NCI-H1092 treated with DMSO at 0.1 percent for 48 hours (cell line): ENCODE measurements at places on chromosomes 6 and 20.
A peak's percentile ranks its signal among the peaks of the same experiment; 100 is the strongest.

DNA sequence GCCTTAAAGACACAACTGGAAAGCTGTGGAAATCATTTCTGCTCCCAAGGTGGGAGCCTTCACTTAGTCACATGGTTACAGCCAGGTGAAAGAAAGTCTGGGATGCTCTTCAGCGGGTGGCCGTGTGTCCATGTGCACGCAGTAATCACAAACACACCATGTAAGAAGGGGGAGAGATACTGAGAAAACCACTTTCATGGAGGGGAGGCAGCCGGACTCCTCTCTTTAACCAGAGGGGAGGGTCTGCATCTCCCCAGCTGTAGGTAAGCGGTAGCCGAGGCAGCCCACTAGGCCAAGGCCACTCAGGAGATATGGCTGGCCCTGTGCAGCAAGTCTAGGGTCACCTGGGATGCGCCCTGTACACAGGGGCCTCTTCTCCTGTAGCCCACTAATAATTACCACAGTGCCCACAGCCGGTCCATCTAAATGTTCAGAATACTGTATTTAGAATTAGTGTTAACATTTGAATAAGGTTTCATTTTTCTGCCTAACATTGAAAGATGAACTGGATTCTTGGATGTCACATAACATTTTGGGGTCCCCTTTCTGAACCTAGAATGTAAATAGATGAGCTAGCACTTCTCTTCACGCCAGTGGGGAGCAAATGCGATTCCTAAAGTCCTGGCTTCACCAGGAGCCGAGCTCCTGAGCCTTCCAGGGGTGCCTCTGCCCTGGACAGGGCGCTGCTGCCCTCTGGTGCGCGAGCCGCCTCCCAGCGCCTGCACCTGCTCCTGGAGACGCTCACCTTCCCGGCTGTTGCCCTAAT, 15.9 kb downstream of the GPR31 start:
- DNase-seq = peak; percentile 69

DNA sequence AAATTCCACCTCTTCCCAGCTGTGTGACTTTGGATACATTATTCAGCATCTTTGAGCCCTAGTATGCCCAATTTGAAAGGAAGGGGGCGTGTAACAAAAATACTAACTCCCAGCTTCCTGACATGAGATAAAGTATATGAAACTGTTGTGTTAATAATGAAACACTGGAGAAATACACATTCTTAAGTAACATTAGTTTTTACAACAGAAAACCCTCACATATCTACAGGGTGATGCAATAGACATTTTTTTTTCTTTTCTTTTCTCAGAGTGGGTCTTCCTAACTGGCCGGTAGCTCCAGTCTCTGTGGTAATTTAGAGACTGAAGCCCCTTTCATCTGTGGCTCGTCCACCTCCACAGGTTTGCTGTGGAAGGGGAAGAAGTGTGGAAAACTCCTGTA, 79.5 kb downstream of the CD83 start:
- DNase-seq = no peak

DNA sequence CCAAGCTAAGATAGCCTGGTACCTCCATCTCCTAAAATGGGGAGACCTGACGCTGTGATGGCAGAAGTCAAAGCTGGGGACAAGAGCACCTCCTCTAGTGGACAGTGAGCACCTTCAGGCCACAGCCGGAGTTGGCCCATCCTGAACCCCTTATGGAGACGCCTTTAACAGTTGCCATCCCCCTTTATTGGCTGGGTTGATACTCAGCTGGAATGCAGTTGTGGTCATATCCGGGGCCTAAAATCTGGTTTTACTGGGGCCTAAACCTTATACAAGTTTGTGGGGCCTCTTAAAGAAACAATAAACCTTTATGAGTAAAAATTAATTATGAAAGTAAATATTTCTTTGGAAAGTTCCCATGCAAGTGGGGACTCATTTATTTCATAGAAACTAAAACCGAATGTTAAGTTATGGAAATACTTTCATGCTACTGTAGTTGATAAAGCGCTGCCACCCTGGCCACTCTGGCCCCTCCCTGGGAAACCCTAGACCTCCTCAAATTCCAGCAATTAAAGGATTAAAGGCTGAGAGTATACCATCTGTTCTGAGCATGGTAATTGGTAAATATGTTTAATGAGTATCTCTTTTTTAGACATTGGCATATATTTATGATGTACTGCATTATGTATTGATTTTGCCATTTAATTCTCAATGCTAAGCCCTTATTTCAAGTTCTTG, 95.1 kb upstream of the SASH1 start:
- DNase-seq = no peak

DNA sequence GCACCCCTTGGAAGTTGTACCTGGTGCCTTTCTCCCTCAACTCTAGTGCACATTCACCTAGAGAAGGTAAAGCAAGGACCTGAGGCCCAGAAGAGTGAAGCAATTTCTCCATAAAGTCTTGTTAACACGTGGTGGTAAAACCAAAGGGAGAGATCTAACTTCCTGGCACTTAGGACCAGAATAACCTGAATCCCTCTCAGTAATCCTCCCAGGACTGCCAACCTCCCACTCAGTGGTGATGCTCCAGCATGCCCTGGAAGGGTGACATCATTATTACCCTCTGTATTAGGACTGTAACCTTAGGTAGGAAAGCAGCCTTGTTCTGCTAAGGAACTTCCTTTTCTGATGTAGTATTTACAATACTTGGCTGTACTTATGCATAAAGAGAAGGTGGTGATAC, 330.6 kb upstream of the MARCKS start:
- no peak for DNase-seq

GRCh38 chr6:36195471-36196112, 952 bp upstream of the BRPF3 start:
- no peak for DNase-seq

DNA sequence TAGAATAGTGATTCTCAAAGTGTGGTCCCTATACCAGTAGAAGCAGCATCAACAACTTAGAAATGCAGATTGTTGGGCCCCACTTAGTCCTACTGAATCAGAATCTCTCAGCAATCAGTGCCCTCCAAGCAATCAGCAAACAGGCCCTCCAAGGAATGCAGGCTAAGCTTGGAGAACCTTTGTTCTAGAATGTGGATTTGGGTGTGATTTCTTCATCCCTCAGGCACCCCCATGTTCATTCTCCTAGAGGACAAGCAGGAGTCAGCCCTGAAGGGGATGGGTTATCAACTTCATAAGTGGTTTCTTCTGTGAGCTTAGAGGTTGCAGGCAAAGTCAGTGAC, 40.5 kb upstream of the TAF8 start:
- no peak for DNase-seq

DNA sequence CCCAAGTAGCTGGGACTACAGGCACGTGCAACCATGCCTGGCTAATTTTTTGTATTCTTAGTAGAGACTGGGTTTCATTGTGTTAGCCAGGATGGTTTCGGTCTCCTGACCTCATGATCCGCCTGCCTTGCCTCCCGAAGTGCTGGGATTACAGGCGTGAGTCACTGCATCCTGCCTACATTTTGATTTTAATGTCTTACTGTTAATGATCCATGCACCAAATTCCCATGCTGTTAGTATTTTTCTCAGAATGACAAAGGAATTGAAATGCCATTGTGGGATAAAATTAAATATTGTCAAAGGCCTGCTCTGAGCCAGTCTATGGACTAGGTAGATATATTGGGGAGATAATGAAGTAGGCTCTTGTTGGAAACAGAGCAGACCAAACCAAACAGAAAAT, 28.2 kb downstream of the CBFA2T2 start:
- DNase-seq = no peak

GRCh38 chr20:22525069-22525820, 59.1 kb downstream of the FOXA2 start:
- no peak for DNase-seq

DNA sequence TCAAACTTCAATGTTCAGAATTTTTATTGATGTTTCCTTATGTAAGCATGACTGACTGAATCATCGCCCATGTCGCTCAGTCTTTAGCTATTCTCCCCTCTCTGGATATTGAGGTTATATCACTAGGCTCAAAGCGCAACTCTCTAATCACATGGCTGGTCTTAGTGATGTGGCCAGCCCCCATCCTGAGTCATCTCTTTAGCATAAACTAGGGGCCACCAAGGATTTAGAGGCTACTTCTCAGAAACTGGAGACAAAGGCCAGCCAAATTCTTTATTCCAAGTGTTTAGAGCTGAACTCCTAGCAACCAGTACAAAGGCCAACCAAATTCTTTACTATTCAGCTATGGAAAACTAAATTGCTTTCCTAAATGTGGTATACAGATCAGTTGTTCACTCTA, 61.4 kb downstream of the FAM135A start:
- DNase-seq = no peak

DNA sequence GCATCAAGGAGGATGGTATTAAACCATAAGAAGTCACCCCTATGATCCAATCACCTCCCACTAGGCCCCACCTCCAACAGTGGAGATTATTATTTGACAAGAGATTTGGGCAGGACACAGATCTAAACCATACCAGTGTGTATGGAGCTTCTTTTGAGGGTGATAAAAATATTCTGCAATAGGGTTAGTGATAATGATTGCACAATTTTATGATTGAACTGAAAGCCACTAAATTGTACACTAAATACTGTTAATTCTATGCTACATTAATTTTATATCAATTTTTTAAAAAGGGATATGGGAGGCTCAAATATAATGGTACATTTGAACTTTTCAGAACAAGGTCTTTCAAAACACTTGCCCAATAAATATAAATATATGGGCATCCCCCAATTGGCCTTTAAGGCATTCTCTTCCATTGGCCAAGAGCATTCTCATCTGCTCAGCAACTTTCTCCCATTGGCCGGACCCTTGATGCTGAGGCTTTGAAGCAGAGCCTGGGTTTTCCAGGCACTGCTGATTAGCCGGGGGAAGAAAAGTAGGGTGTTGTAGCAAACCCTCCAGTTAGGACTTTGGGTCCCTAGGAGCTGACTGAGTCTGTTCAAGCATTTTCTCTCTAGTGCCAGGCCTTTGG, 209.9 kb downstream of the LRFN2 start:
- DNase-seq = no peak

- no peak for DNase-seq
These were observed 95.3 kb upstream of the C6orf118 start for GRCh38 chr6:165404697-165405096.

DNA sequence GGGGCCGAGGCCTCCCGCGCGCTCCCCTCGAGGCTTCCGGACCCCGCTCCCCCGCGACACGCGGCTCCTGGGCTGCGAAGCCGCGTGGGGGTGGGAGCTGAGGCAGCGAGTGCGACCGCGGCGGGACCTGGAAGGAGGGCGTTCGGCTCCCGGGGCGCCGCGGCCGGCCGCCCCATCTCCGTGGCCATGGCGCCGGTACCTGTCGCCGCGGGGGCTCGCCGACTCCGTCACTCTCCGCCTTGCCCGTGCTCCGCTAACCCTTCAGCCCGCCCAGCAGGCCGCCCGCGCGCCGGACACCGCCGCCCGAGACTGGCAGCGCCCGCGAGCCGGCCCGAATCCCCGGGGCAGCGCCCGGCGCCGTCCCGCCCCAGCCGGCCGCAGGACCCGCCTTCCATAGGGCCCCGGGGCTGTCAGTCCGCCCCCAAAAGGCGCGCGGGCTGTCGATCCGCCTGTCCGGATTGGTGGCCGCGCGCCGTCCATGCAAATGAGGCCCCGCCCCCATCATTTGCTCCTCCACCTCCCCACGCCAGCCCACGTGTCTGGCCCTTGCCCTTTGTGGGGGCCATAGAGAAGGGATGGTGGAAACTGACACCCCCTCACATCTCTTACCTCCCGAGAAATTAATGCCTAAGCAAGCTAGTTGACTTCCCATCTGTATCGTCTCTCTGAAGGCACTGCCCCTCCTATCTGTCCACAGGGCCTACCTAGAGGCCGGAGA, at the start of gene FKBP5:
Gene FKBP5 (minus strand): TSS at position 311 of the 718 bp plus-strand sequence. CDS start 46,091 bp downstream, outside the sequence.
- peak; percentile 44 for DNase-seq

- peak; percentile 99 for DNase-seq
These were observed 265.9 kb downstream of the DLL1 start for GRCh38 chr6:170024940-170025339.

DNA sequence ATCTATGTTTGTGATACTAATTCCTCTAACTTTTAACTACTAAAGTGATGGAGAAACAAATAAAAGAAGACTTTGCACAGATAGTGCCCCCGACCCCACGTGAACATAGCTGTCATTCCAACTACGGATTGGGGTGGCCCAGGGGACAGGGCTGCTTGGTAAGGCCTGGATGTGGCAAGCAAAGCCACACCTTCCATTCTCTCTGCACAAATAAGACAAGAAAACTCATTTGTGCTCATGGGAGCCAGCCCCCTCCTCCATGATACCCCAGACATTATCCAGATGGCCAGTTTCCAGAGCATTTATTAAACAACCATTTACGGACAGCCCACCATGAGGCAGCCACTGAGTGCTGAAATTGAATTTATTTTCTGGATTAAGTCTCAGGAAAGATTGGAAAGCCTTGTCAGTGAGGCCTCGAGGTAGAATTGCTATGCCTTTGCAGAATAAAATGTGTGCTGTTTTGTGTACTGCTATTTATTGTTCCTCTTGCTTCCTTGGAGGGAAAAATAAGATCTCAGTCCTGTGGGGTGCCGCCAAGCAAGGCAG, 151.2 kb downstream of the UNC5CL start:
- DNase-seq = no peak

DNA sequence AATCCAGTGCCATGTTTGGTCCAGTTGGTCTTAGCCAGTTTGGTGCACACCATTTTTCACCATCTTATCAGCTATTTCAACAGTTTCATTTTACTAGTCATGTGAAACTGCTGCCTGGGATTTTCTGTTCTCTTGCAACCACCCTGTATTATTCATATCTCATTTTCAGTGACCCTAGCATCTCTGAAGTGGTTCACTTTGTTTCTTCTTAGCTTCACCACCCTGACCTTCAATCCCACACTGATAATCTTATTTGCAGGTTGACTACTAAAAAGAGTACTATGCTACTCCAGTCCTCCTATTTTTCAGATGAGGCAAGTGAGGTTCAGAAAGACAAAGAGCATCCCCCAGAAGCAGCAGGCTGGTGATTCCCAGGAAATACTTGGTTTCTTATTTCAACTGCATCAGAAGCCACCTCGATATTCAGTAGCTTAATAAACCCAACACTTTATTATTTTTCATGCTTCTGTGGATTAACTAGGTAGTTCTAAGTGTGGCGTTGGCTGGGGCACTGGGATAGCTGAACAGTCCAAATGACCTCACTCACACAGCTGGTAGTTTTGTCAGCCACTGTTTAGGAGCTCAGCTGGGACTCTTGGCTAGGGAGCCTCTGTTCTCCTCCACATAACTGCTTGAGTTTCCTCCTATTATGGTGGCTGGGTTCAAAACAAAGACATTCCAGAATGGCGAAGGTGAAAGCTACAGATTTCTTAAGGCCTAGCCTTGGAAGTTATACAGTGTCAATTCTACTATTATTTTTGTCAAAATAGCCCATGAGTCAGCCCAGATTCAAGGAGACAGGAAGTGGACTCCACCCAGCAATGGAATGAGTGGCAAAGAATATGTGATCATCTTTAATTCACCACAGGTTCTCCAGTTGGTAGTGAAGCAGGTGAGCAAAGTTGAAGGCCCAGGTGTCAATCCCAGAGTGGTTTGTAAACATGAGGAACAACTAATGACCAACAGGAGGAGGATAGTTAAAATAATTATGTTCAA, 40.6 kb downstream of the BPIFB4 start:
- DNase-seq = no peak

GRCh38 chr6:81366972-81367371, 385.5 kb downstream of the TENT5A start:
- DNase-seq = no peak

- no peak for DNase-seq
These were observed 12.4 kb upstream of the MAPK13 start for GRCh38 chr6:36117658-36118549.
